ENCODE measurements at places on chromosomes 7 and 10.

- no peak for DNase-seq
These were observed 63.1 kb downstream of the TLL2 start for GRCh38 chr10:96450529-96451207.

DNA sequence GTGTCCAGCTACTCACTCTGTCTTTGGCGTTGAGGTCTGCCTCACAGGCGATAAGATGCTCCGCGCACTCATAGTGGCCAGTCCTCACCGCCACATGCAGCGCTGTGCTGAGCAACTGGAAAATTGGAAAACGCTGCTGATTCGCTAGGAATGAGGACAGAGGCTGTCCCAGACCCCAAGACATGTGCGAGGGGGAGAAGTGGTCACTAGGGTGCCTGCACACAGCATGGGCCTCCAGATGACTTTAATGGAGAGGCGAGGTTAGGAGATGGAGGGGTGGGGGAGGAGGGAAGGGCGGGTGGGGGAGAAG, 5.2 kb downstream of the ANKRD1 start:
- no peak for DNase-seq

- DNase-seq: no peak
These were observed 26.7 kb downstream of the DMBT1 start for GRCh38 chr10:122587098-122587760.

DNA sequence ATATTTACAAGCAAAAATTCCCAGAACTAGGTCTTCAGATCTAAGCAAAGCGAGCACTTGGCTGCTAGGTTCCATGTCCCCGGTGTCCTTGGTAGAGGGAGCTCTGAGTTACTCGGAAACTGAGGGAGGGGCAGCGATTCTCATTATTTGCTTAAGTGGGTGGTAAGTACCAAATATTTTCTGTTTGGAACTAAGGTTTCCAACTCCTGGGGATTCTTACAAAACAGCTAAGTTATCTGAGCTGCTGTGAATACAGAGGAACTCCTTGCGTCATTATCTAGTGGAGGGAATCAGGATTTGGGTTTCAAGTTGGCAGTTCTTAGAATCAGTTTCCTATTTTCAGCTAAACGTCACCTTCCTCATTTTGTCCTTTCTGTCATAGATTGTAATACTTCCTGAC, 76.8 kb upstream of the IKZF1 start:
- DNase-seq: no peak

DNA sequence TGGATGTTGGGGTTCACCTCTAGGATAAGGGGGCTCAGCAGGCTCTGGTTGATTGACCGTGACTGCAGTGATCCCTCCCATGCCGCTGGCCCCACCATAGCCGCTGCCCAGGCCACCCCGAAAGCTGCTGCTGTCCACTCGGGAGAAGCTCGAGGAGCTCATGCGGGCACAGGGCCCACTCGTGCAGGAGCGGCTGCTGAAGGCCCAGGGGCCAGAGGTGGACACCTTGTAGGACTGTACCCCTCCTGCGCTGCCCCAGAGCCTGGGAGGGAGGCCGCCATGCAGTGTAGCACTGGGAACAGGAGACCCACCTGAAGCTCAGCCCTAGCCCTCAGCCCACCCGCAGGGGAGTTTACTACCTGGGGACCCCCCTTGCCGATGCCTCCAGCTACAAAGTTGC, 70.0 kb downstream of the CHRM2 start:
- DNase-seq: no peak

- no peak for DNase-seq
These were observed 60.3 kb downstream of the PRR15 start for GRCh38 chr7:29623973-29624372.

- DNase-seq: no peak
These were observed 131.0 kb upstream of the GAD2 start for GRCh38 chr10:26085549-26085948.

DNA sequence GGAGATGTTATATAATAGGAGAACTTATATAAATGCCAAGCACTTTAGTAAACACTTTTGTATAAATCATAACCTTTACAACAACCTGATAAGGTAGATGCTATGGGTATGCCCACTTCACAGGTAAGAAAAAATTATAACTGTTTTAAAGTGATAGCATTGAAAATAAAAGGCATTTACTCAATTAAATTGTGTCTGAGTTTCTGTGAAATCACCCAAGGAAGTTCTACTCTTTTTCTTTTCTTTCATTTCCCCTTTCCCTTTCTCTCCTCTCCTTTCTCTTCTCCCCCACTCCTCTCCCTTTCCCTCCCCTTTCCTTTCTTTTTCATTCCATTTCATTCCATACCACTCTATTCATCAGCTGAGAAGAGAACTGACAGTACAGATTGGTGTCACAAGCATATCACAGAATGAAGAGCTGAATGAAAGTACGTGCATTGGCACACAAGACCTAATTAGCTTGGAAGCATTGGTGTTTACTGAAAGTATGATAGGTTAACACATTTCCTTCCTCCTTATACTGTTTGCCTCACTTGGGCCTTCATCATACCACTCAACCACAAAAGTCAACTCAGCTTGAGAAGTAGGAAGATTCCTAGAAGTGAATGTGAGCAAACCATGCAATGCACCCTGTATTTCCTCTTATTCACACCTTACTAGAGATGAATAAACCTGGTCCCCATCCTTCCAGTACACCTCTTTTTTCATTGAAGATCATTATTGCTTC, 117.9 kb upstream of the AGR3 start:
- DNase-seq: no peak

GRCh38 chr7:51324206-51324898, 7.7 kb upstream of the COBL start:
- no peak for DNase-seq

DNA sequence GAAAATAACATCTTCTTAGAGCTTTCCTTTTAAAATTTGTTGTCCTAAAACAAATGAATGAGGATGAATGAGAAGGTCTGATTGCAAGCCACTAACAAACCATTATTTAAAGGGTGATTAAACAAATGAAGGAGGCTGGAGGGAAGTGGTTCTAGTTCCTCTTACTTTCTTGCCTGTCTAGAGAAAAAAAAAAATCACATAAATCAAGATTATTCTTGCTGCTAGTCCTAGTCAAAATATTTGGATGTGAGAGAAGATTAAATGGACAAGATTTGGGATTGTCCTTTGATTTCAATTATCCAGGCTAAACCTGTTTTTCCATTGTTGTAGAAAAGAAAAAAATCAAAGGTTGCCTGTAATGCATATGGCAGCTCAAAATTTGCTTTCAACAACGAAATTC, 3.3 kb downstream of the SKAP2 start:
- DNase-seq: no peak

- no peak for DNase-seq
These were observed 58.1 kb upstream of the ST8SIA6 start for GRCh38 chr10:17512341-17513001.

DNA sequence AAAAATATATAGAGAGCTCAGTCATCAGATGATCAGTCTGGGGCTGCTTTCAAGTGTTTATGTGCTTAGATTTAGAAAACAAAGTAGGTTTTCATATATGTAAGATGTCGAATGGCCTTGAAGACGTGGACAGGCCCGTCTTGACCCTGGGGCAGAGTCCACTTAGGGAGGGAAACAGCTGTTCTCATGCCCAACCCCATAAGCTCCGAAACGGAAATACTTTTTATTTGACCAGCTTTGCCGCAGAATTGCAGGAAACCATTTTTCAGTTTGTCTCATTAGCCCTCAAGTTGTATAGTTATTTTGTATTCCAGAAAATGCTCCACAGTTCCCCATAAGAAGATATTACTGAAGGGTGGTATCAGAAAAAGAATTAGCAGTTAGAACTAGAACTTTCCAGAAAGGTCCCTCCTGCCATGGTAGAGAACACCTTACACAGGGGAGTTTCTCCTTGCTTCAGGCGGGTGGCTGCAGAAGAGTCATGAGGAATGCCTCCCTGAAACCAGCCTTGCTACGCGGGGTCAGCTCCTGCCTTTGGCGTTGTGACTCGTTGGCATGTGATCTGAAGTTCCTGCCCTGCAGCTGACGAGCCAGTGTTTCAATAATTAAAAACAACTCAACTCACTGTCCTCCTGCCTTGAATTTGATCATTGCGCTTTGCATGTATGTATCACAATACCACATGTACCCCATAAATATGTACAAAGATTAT, 192.7 kb downstream of the CELF2 start:
- no peak for DNase-seq

- no peak for DNase-seq
These were observed 368.4 kb downstream of the TFEC start for GRCh38 chr7:115662120-115662519.

- no peak for DNase-seq
These were observed 113.0 kb downstream of the CYP26A1 start for GRCh38 chr10:93186653-93187052.

- DNase-seq: peak; percentile 13
These were observed 836 bp downstream of the KMT2E start for GRCh38 chr7:105014693-105015389.

- peak; percentile 55 for DNase-seq
These were observed 373.5 kb downstream of the RPS24 start for GRCh38 chr10:78407009-78407711.

DNA sequence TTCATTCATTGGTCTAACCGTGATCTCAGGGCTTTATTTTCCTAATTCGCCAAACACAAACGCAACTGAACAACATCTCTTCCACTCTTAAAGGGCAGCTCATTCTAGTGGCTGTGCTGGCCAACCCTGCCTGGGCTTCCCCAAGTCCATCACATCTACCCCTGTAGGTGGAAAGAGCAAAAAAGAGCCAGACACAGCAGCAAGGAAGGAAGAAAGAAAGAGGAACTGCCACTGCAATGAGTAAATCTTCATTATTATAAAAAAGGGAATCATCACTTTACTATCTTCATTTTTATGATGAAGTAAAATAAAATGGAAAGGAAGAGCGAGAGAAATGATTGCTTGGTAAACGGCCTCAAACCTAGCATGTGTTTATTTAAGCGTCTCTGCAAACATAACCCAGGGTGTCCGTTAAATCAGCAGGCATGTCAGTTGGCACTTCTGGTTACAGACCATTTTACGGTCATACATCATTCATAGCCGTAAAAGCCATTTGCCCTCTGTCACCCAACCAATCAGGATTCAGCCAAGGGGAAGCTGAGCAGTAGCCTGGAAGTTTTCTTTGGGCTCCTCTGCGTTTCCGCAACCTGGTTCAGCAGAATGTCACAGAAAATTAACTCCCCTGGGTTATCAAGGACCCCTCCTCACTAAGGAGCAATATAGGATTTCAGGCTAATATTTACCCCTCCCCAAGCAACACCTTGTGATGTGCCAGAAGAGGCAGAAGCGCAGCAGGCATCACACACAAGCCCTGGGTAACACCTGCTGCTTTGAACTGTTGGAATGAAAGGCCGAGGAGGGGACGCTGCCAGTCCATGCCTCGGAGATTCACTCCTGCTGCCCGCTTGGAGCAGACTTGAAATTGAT, 234.0 kb downstream of the SNX10 start:
- DNase-seq: no peak

- DNase-seq: no peak
These were observed 56.8 kb upstream of the LANCL2 start for GRCh38 chr7:55308186-55308929.

DNA sequence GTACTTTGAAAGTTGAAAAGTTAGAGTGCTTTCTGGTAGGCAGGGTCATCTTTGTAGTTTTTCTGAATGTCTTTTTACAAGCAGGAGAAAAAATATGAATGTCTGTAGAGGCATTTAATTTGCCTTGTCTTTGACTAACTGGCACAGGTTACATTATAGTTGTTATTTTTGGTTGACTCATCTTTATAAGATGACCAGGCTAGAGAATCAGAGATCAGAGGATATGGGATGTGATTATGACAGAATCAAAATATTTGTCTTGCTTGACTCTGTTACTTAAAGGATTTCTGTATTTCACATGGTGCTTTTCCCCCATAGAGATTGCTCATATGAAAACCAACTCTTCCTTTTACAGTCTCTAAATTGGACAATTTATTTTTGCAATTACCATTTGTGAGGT, 2.4 kb downstream of the ZMYND11 start:
- no peak for DNase-seq

- DNase-seq: peak; percentile 38
These were observed 1.9 kb upstream of the SH2D4B start for GRCh38 chr10:80535671-80536360.

DNA sequence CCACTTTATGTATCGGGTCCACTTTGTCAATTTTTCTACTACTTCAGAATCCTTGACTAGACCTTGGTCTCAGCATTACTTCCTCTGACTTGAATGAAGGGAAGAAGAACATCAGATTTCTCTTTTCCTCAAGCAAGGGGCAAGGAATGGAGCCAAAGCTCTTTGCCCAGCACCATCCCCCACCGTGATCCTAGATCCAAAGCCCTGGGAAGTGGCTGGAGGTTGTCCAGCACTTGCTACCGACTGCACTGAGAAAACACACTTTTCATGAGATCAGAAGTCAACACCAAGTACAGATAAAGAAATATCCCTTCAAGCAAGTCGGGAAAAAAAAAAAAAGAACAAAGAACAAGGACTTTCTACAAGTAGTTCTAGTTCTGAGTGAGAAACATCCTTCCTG, 102.1 kb upstream of the DDC start:
- DNase-seq: no peak

- DNase-seq: no peak
These were observed 176.5 kb downstream of the GFRA1 start for GRCh38 chr10:116096526-116096925.

GRCh38 chr10:5281356-5281755, 83.4 kb upstream of the UCN3 start:
- no peak for DNase-seq

DNA sequence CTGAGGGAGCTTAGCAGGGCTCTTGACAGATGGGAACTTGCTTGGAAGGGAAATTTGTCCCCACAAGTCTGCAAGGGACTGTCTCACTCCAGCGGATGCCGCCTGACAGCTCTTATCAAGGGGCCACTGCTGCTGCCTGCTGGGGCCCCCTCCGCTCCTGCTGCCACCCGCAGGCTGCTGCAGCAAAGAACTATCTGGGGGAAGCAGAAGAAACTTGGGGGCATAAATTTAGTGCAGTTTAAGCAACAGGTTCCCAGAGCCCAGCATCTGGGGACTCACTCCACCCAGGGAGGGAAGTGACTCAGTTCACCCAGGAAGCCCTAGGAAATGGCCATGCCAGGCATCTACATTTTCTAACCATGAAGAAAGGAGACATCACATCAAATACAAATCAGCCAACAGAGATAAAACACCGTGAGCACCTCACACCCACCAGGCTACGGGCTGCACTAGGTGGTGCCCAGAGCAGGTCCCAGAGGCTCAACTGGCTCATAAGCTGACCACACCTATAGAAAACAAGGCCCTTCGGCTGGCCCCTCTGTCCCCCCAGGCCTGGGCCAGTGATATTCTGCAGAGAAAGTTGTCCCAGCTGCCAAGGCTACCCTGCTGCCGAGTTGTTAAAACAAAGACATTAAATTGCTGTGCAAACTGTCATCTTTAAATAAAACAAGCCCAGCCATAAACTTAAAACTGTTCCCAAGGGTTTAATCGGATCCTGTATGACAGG, 3.7 kb downstream of the RGS10 start:
- DNase-seq: no peak

DNA sequence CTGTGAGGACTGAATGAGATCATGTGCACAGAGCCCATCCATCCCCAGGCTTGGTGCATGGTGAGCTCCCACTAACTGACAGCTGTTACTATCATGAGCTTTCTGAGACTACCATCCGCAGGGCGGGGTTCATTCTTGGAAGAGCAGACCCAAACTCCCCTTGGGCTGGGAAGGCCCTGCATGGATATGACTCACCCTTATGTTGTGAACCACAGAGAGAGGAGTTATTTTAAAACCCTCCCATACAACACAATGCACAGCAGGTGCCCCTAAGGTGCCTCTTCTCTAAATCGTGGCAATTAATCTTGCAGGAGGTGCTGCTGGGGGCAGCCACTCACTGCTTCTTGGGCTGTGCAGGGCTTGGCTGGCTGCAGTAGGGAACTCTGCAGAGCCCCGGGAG, 219.1 kb downstream of the GFRA1 start:
- DNase-seq: no peak
